H1 (cell line): ENCODE measurements at places on chromosomes 2 and 18. TPM values are rescaled to one million over a fixed set of nuclear protein-coding genes. Genes with fewer than 3 reads are reported as not detected.

DNA sequence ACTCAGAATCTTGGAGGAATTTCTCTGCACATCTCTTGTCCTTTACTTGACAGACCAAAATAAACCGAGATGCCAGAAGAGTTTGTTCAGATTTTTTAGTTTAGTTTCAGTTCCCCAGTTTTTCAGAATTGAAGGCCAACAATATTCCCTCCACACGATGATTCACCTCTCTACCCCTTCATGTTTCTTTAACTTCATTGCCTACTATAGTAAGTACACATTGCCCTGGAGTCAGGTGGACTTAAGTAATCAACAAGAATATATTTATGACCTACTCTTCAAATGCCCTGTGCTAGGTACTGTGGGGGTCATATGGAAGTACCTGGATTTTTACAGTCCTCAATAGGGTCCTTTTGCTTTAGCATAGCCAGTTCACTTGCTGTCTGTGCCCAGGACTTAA is 79.6 kb upstream of the CTLA4 start:
- H3K4me3 ChIP-seq = no peak overlapping the region
- no peak for DNase-seq
- H3K27ac ChIP-seq = no peak overlapping the region
- H3K27me3 ChIP-seq = no peaks in the 10 kb centered on the region
- no peaks in the 10 kb centered on the region for H3K4me1 ChIP-seq

DNA sequence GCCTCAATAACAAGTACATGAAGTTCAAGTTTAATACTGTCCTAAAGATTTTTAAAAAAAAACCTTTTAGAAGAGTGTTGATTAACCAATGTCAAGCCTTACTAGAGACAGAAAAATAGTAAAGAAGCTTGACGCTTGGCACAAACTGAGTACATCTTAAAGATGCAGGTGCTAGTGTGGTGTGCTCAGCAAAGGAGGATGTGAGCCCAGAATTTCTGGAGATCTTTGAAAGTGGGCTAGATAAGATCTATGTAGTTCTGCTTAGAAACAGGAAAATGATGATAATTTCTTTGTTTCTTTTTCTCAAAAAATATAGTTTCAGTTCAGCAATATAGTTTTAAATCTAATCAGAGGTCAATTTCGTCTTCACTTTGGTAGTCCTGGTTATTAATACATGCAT is 118.3 kb upstream of the KLHL14 start:
- no peak for DNase-seq
- H3K36me3 ChIP-seq = no peaks in the 10 kb centered on the region
- no peak overlapping the region for H3K4me3 ChIP-seq
- H3K4me1 ChIP-seq = no peaks in the 10 kb centered on the region; the same call in 1 of the 2 replicates

- H3K27ac ChIP-seq = no peak overlapping the region
- H3K36me3 ChIP-seq = no peaks in the 10 kb centered on the region
- H3K4me3 ChIP-seq = no peak overlapping the region
- no peaks in the 10 kb centered on the region for H3K27me3 ChIP-seq
- no peak for DNase-seq
Measured at GRCh38 chr2:197327073-197327471, 16.5 kb upstream of the ANKRD44 start.

- DNase-seq = no peak
- no peak overlapping the region for H3K27ac ChIP-seq
- no peaks in the 10 kb centered on the region for H3K27me3 ChIP-seq
- no peaks in the 10 kb centered on the region for H3K36me3 ChIP-seq
- no peaks in the 10 kb centered on the region for H3K4me1 ChIP-seq
- H3K4me3 ChIP-seq = no peak overlapping the region
Measured at GRCh38 chr2:33258387-33258786, 218.1 kb upstream of the RASGRP3 start.

Gene OR6B2
- total RNA-seq = not detected in 2 replicates

Gene MREG
- 28.4 and 31.9 TPM in 2 replicates for total RNA-seq

Gene TXNDC2
- 0.09 TPM in 1 of 2 replicates, not detected in the other for total RNA-seq
